Stimulated activated CD4-positive, alpha-beta T cell treated with anti-CD3 and anti-CD28 coated beads, Interleukin-12 subunit alpha, Interleukin-12 subunit beta, amount 100 ng/mL, for 48 hours (primary cell): ENCODE measurements at places on chromosomes 1 and 21.

- no peak for DNase-seq
These were observed 54.8 kb downstream of the GLIS1 start for GRCh38 chr1:53683986-53684740.

GRCh38 chr1:197467881-197468280, 199.8 kb downstream of the CRB1 start:
- no peak for DNase-seq

DNA sequence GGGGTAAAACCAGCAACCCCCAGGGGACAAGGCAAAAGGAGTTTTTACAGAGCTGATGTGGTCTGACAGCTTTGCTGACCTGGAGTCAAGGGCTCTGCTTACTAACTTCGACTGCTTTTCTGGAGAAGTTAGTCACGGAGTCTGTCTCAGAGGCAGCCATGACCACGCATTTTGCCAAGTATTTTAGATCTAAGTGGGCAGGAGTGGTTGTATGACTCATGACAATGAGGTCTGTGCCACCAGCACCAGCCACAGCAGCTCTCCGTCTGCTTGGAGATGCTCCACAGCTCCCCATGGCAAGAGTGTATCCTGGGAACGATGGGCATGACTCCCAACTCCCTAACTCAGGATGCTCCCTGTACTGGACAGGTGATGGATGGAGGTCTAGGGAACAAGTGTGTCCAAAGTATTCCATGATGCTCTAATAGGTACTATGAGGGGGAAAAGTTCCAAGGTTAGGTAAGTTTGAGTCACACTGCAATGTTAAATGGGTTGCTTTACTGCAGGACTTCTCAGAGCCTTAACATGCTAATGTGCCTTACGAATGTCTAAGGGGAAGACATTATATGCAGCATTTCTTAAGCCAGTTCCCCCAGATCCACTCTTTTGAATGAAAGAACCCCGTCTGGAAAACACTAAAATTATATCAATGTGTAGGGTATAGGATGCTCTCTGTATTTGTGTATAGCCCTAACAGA, 359.0 kb downstream of the HHAT start:
- no peak for DNase-seq

DNA sequence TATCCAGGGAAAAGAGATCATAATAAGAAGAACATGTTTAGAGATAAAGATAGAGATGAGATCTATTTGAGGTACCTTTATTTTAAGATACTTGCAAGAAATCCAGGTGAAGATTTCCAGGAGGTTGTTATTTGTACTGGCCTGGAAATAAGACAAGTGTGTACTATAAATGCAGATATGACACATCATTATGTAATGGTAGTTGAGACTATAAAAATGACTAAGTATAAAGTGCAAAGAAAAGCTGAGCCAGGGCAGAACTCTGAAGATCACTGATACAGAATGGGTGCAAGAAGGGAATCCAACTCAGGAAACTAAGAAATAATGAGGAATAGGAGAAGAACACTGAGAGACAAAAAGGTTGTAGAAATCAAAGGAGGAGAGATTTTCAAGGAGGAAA, 378.2 kb upstream of the PBX1 start:
- no peak for DNase-seq

DNA sequence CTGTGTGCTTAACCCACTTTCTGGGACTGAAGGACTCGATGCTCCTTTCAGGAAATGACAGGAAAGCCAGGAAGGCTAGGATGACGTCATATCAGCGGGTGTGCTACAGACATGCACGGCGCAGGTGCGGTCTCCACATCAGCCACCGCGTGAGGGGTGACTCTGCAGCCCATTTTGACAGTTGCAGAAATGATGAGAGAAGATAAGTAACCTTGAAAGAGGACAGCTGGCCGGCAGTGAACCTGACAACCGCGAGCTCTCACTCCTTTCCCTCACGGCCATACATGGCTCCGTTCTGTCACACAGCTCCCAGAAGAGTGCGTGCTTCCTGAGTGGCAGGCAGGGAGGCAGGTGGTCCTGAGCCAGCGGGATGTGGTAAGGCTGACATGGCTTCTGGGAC, 1.7 kb upstream of the KRTAP10-5 start:
- no peak for DNase-seq

- DNase-seq = no peak
These were observed 40.0 kb downstream of the ATP2B4 start for GRCh38 chr1:203666609-203667008.
